Activated effector memory CD4-positive, alpha-beta T cell treated with Interleukin-2 at 50 U/mL for 16 hours (primary cell): ENCODE measurements at places on chromosomes 11 and 22.

- no peak for DNase-seq
These were observed 71.7 kb upstream of the EED start for GRCh38 chr11:86172894-86173293.

DNA sequence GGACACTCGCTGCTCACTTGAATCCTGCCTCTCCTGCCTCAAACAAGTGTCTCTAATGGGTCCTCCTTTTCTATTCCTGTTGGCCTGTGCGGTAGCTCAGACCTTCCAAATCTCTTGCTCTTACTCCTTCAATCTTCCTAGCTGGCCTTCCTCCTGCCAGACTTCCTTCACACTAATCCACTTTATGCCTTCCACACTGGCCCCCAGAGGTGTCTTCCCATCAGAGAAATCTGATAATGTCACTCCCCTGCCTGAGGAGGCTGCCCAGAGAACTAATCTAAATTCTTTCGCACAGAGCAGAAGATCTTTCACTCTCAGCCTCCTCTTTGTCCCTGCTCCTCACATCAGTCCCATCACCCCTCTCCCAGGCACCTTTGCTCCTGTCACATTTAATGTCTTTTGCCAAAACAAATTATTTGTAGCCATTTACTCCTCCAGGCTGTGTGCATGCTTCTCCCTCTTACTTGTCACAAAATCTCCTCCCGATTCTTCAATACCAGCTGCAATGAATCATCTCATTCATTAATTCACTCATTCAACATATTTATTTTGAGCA, 175.7 kb downstream of the MAML2 start:
- DNase-seq = no peak

DNA sequence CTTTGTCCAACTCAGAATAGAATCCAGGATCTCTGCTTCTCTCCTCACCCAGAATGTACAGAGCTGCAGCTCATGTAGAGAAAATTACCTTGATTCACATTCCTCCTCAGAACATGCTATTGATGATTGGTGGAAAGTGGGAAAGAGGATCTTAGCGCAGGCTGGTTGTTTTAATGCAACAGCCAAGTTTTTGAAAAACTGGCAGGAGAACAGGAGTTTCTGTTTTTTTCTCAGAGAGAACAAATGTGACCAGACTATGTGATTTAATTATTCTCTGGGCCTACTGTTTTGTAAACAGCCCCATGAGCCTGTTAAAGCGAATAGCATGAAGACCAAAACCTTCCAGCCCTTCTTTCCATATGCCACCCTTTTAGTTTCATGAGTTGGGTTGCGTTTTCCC, 19.1 kb upstream of the IL18BP start:
- no peak for DNase-seq

GRCh38 chr11:77471558-77472193, 2.2 kb downstream of the PAK1 start:
- no peak for DNase-seq

GRCh38 chr11:129386795-129387397, 11.2 kb downstream of the BARX2 start:
- no peak for DNase-seq

DNA sequence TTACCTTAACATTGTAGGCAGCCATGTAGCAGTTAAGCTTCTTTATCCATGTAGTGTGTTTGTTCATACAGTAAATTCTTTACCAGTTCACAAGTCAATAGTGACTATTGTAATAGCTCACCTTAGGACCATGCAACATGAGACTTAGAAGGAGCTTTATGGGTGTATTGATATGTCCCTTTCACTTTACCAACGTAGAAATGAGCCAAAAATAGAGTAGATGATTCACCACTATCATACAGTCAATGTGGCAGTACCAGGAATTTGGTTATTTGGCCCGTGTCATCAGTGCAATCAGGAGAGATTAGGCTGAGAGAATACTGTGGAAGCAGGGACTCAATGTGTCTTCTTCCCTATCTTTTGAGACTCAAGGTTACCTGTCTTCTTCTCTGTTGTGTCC, 4.7 kb downstream of the ZDHHC13 start:
- DNase-seq = no peak

DNA sequence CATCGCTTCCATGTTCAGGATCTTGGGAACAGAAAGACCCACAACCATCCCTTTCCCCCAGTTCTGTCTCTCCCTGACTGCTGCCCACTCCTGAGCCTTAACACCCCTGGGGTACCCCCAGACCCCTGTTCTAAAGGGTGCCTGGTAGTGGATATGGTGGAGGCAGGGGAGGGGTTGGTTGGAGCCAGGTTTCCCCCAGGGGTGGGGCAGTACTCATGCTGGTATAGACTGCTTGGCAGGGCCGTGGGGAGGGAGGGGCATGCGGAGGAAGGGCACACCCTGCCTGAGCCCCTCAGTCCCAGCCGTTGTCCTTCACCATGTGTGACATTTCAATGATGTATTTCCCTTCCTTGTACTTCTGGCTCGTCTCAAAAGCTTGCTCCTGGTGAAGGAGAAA, 4.0 kb downstream of the YPEL4 start:
- no peak for DNase-seq

DNA sequence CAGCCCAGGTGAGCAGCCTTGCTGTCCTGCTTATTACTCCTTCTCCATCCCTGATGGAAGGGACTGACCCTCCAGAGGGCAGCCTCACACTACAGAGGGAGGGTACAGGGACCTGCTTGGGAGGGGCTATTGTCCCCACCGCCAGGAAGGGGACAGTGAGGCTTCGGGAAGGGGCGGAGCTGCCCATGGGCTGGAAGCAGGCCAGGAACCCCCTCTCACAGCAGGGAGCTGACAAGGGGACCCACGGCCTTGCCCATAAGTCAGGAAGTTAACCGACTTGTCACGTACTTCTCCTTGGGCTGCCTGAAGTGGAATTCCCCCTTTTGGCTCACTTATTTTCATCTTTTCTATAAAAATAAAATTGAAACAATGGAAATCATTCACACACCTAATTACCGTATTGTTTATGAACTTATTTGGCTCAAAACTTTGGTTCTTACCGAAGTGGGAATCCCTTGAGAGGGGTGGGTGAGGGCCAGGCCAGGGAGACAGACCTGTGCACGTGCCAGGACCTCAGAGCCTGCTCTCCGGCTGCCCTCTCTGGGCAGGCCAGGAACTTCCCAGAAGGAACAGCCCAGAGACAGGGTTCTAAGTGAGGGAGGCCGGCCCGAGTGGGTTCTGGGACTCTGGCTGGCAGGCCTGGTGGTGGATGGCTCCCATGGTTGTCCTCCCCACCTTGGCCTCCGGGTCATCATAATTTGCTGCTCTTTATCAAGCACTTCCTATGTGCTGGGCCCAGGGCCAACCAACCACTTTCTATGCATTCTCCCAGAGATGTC, 5.8 kb downstream of the MGAT3 start:
- DNase-seq = no peak

GRCh38 chr22:26050079-26050478, 119.2 kb upstream of the SEZ6L start:
- DNase-seq = no peak

DNA sequence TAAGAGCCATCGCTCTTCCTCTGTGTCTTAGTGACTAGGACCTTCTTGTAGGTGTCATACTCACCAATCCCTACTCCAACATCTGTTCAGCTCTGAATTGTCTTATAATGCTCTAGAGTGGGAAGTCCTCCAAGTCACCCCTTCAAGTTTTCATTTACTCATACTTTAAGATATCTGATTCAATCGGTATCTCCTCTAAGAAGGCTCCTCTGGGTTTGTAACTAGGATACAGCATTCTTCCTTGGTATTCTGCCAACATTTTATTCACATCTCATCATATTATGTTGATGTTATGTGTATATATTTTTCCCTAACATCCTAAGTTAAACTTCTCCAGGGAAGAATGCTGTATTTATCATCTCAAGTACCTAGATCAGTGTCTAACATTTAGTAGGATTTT, 662.1 kb downstream of the NTM start:
- no peak for DNase-seq
